ENCODE measurements at places on chromosomes 7 and 10.

DNA sequence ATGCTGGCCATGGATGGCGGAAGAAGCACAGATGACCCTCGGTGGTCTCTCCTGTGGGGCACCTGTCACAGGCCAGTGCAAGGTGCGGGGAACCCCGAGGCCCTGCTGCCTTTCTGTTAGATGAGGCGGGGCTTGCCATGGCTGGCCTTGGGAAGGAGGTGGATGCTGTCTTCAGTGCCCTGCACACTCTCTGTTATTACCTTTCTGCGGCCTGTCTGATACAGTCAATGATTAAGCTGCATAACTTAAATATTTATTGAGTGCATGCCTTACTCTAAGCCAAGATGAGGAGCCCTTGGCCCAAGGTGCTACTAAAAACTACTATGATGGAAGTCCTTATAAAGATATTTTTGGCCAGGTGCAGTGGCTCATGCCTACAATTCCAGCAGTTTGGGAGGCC lies 36.7 kb upstream of the MNX1 start:
- no peak for DNase-seq

DNA sequence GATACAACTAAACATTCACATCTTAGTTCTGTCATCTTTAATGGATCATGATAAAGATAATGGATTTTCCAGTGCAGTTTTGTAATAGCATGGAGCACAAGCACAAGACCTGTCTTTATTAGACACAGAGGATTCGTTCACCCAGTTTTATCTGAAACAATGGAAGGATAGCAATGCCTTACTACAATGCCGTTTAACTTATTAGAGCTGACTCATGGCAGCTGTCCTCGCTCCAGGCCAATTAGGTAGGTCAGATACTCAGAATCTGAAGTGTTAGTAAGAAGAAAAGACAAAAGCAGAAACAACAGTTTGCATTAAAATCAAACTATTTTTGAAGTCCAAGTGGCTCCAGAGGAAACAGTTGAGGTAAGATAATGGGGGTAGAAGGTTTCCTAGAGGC lies 12.8 kb downstream of the OR13A1 start:
- no peak for DNase-seq

GRCh38 chr7:151104411-151105235 lies 18.3 kb downstream of the AGAP3 start:
- no peak for DNase-seq

- no peak for DNase-seq
Observed at GRCh38 chr7:108363659-108364058, 92.6 kb downstream of the NRCAM start.

GRCh38 chr7:158740013-158740656 lies 35.5 kb upstream of the NCAPG2 start:
- peak; percentile 73 for DNase-seq

DNA sequence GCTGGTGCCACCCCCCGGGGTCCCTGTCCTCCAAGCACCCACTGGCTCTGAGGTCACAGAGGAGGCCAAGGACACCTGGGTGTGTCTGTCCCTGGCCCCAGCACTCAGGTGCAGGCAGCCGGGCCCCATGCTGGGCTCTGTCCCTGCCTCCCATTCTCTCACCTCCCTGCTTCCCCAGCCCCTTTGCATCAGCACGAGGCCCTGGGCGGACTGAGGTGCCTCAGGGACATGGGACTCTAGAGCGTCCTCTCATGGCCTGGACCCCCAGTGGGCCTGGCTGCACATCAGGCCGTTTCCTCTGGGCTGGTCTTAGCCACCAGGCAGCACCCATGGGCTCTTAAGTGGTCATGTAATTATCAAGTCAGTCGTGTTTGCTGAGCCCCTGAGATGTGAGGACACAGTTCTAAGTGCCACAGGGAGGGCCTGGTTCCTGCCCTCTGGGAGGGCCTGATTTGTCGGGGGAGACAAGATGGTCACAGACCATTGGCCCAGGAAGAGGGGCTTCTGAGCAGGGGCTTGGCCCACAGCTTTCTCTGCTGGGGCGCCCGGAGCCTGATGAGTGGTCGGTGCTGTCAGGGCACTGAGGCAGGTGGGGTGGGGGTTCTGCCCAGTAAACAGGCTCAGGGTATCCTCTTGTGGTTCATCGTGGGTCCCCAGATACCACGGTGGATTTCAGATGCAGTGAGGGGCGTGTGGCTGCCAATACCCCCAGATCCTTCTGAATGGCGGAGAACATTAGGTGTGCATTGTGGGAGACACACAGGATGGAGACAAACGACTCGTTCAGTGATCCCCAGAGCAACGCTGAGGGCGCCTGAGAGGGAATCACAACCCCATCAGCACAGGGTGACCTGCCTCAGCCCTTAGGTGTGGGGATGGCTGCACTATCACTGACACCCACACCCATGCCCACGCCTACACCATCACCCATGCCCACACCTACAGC lies 152.5 kb downstream of the WDR37 start:
- no peak for DNase-seq

DNA sequence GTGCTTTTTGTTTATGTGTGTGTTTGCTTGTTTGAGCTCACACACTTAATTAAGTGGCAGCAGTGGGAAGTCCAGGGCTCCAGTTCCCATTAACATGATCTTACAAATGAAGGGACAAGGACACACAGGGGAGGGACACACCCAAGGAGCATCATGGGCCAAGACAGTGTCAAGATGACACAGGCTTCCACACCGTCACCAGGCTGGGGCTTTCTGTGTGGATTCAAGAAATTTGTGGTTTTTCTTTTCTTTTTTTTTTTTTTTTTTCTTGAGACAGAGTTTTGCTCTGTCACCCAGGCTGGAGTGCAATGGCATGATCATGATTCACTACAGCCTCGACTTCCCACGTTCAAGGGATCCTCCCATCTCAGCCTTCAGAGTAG lies 173.6 kb downstream of the KIAA1217 start:
- no peak for DNase-seq

- DNase-seq: peak; percentile 65
Observed at GRCh38 chr7:3301831-3302618, 973 bp downstream of the SDK1 start.

- peak; percentile 41 for DNase-seq
Observed at GRCh38 chr7:139482662-139483466, 609 bp downstream of the KLRG2 start.

DNA sequence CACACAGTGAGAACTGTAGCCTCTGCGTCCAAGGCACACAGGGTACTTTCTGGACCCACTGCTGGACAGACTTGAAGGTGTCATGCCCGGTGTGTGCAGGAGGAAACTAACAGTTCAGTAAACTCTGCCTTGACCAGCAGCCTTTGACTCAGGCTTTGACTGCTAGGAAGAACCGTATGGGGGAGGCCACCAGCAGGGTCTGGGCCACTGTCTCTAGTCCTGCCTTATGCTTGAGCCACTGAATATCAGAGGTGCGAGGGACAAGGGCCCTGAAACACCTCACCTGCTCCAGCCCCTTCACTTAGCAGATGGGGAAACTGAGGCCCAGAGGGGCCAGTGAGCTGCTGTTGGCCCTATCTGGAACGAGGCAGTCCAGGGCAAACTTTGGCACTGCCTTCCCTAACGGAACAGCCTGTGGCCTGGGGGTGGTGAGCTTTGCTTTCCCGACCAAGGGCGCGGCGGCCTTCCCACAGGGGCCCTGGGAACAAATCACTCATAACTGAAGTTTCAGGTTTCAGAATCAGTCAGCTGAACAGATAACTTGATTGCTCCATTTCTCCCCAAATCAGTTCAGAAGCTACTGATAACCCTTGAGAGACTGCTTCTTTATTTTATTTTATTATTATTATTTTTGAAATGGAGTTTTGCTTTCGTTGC lies 130.0 kb downstream of the FAM53B start:
- DNase-seq: no peak

- no peak for DNase-seq
Observed at GRCh38 chr7:139942636-139943035, 113.6 kb downstream of the TBXAS1 start.

- no peak for DNase-seq
Observed at GRCh38 chr10:42697926-42698325, 59.6 kb upstream of the ZNF33B start.

- no peak for DNase-seq
Observed at GRCh38 chr10:31961277-31962074, 32.8 kb upstream of the ARHGAP12 start.

DNA sequence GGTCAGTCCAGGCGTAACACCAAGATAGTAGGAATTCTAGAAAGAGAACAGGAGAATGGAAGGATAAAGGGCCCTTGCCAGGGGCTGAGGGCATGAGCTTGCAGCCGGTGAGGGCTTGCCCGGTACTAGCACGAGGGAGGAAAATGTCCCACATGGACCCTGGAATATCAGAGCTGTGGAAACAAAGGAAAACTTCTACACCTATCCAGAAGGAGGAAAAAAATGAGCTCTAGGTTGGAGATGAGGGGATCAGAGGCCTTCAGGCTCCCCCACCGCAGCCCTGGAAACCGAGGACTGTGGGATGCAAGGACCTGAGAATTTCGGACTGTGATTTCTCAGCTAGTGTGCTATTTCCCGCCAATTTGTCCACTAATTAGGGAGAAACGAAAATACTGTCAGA lies 22.1 kb downstream of the RAMP3 start:
- DNase-seq: no peak

All from hepatocyte (in vitro differentiated cells).